ENCODE measurements at places on chromosomes 11 and 22.

- no peak for DNase-seq
These were observed 34.0 kb downstream of the PARVG start for GRCh38 chr22:44214764-44215163.

DNA sequence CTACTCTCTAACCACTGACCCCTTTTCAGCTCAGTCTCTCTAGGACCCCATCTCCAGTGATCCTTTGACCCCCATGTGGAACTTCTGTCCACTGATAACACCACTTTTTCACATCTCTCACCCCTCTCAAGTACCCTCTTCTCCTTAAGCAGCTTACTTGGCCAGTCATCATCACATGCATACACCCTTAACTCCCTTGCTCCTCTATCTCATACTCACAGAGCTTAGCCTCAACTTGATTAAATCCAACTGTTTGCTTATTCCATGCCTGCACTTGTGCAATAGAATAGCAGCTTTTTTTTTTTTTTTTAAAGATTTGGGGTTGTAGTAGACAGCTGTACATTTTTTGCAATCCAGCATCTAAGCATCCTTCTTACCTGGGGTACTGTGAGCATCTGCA lies 22.2 kb downstream of the AQP11 start:
- DNase-seq, result no peak

DNA sequence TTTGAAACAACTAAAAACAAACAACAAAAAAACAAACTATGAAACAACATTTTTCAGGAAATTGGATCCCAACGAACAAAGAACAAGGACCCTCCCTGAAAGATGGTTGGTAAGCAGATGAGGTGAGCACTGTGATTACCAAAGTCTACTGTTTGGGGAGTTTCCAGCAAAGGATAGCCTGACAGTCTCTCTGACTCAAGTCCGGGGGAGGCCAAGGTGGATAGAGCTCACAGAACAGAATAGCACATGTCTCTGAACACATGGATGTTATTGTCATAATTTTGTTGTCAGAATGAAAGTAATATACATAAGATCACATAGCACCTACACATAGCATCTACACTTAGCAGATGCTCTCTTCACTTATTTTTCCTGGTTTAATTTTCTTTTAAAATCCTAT lies 501.3 kb upstream of the TENM4 start:
- no peak for DNase-seq

DNA sequence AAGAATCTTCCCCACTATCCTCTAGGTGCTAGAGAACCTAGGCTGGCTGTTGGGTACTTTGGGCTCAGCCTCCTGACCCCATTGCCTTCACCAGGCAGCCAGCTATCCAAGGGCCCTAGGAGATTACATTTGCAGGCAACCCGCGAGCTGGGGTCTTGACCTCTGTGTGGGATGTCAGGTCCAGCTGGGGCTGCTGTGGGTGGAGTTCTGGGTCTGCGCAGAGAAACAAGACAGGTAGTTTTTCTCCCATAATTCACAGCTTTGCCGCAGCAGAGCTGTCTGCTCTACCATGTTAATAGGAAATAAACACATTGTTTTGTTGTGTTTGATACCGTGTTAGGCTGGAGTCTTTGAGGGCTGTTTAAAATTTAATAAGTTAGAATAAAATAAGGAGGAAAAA lies 142.8 kb upstream of the PLET1 start:
- no peak for DNase-seq

Measured in HL-60 (cell line).